ENCODE measurements at places on chromosomes 12 and 14.

DNA sequence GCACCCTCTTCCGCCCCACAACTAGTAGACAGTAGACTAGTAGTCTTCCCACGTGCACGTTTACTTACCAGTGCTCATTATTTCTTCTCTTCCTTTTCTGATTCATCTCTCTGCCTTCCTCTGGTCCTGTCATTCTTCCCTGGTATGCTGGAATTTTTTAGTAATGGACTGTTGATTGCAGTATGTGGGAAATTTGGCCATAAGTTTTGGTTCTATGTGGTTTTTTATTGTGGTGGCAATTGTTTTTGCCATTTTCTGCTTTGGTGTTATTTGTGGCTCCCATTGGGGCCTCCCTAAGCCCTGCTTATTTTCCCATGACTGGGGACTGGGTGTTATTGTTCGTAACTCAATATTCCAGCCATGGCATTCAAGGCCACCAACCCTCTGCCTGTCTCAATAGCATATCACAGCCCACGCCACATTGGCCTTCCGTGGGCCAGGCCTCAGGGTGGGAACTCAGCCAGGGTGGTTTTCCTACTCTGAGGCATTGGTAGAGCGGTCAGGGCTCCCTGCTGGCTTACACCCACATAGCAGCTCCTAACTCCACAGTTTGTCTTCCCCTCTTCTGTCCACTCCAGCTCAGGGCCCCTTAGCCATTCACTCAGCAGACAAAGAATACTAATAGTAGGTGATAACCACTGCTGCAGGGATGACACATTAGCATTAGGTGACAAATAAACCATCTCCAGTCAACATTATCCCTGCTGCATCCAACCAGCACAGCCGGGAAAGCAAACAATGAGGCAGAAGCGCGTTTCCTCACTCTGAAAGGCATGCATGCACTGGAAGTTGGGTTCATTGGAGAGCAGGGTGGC, 321.5 kb downstream of the CACNA1C start:
- no peak for DNase-seq

DNA sequence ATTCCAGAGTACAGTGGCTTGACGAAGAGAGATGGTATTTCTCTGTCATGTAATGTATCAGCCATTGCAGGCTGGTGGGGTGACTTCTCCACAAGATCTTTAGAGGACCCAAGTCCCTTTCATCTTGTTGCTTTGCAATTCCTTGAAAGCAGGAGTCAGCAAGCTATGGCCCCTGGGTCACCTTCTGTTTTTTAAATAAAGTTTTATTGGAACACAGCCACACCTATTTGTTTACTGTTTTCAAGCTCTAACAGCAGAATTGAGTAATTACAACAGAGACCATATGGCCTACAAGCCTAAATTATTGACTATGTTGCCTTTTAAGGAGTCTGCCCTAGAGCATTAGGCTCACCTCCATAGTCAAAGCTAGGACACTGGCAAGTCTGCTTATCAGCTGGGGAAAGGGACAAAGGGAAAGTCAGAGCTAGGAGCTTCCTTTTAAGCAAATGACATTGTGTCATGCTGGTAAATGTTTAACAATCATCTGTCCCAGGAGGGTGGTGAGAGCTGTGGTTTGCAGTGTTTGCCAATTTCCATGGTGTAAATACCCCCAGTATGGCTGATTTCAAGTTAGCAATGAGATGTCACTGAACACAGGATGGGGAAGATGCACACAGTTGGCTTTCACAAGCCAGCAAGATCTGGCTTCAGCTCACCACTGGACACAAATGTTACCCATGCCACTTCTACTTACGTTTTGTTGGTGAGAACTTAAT, 87.7 kb upstream of the PWP1 start:
- no peak for DNase-seq

DNA sequence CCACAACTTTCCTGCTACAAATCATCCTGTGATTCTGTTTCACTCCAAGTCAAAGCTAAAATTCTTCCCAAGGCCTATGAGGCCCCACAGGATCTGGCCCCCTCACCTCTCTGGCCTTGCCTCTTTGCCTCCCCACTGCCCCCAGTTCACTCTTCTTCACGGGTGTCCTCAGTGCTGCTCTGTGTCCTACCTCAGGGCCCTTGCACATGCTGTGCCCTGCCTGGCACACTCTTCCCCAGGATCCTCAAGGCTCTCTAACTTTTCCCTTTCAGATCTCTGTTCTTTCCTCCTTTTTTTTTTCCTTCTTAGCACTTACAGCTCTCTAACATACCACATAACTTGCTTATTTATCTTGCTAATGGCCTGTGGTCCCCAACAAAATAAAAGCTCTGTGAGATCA, 29.2 kb downstream of the RASAL1 start:
- no peak for DNase-seq

- DNase-seq: no peak
Measured at GRCh38 chr14:56881181-56881580, 70.9 kb upstream of the OTX2 start.

DNA sequence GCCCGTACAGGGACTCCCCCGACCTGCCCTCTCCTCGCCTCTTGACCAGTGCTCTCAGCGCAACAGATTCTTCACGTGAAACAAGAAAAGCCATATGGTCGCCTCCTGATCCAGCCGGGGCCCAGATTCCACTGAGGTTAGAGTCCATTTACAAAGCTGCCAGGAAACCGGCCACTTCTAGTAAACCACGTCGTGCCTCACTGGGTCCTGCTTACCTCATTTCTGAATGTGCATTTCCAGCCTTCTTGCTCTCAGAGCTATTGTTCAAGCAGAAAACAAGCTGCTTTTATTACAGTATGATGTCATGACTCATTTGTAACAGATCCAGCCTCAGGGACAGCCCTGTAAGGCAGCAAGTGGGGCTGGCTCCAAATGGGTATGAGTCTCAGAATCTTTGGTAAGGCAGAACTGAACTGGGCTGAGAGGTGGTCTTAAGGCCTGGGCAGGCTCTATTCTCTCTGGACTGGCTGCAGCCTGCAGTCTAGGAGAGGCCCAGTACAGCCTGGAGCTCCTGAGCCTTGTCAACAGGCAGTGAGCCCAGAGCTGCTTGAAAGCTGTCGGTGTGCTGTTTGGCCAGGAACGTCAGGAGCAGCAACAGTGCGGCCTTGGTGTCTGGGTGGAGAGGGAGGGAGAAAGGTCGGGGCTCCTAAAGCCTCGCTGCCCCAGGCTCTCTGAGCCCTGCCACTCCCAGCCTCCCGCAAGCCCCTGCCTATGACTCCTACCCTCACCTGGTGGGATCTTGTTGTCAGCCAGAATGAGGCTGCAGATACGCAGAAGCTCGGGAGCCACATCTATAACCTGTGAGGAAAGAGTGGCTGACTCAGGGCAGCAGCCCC, 8.3 kb downstream of the REC8 start:
- DNase-seq: no peak

DNA sequence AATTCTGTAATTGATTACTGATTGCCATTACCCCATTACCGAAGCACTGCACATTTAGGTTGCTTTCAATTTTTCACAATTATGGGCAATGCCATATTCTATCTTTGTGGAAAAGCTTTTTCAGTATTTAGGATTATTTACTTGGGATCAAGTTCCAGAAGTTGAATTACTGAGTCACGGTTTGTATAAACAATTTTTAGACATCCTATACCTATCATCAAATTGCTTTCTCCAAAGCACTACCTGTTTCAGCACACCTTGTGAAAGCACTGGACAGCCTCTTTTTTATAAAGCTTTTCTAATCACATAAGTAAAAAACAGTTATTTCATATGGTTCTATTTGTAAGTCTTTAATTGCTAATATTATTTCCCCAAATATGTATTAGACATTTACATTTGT, 221.5 kb upstream of the CAND1 start:
- DNase-seq: no peak

DNA sequence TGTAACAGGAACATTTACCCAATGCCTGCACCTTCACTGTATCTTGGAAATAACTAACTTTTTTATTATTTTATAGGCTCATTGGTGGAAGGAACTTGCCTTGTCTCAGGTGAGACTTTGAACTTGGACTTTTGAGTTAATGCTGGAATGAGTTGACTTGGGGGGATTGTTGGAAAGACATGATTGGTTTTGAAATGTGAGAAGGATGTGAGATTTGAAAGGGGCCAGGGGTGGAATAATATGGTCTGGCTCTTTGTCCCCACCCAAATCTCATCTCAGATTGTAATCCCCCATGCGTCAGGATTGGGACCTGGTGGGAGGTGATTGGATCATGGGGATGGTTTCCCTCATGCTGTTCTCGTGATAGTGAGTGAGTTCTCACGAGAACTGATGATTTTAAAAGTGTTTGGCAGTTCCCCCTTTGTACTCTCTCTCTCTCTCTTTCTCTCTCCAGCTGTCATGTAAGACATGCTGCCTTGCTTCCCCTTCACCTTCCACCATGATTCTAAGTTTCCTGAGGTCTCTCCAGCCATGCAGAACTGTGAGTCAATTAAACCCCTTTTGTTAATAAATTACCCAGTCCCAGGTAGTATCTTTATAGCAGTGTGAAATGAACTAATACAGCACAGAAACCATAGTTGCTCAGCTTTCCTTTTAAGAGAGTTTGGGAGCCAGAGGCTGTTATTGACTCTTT, 244.1 kb downstream of the BTG1 start:
- no peak for DNase-seq

- DNase-seq: no peak
Measured at GRCh38 chr14:59619061-59619460, 42.4 kb upstream of the CCDC175 start.

DNA sequence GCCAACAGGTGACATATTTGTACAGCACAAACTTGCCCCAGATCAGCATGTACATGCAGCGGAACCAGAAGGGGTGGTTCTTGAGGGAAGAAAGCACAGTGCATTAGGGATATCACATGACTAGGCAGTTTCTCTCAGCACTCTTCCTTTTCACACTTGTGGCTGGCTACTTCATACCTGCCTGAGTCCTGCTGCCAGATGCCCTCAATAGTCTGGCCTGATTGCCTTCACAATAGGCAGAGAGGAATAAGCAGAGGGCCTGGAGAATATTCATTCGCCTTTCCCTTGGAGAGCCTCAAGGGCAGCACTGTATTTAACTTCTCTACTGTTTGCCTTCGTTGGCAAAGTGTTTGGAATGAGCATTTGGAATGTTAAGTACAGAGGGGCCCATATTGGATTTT, 7.9 kb downstream of the EMG1 start:
- DNase-seq: no peak

- DNase-seq: no peak
Measured at GRCh38 chr12:6809056-6809455, 12.6 kb upstream of the GPR162 start.

- DNase-seq: no peak
Measured at GRCh38 chr12:75672200-75672599, 160.8 kb upstream of the KRR1 start.

DNA sequence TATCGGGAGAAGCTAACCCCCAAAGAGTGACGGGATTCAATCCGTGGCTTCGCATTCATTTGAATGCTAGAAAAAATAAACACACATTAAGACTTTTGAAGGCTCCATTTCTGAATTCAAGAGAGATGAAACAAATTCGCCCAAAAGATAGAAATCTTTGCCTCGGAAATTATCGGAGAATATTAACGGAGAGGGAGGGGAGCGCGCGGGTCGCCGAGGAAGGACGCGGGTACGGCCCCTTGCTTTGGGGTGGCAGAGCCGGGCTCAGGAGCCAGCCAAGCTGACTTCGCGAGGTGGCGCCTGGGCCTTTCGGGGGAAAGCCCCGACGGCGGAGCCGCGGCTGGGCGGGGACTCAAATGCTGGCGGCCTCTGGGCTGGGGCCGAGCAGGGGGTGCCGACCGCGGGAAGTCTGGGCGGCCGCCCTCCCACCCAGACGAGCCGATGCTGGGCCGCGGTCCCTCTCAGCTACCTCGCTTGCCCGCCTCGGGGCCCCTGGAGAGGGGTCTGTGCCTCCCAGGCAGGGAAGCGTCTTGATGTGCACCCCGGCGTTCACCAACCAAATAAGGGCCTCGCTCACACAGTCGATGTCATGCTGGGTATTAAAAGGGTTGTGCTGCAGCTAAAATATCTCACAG, 14.7 kb downstream of the NKX2-1 start:
- no peak for DNase-seq

- no peak for DNase-seq
Measured at GRCh38 chr12:6120796-6121473, 3.5 kb downstream of the VWF start.

GRCh38 chr14:104114421-104115130, 23.8 kb upstream of the KIF26A start:
- DNase-seq: no peak

DNA sequence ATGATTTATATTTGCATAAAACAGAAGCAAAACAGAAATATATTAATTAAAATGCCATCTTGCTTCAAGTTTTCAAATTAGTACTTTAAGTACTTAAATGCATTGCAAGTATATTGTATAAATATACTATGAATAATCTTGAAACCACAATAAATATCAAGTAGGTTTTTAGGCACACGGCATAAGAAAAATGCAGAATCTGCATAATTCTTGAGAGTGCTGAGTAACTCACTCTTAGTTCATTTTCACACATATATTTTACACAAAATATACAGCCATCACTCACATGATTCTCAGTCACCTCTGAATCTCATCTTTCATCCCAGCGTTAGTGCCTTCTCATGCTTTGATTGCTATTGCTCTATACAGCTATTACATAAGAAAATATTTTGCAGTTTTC, 51.9 kb downstream of the SLC6A15 start:
- no peak for DNase-seq

DNA sequence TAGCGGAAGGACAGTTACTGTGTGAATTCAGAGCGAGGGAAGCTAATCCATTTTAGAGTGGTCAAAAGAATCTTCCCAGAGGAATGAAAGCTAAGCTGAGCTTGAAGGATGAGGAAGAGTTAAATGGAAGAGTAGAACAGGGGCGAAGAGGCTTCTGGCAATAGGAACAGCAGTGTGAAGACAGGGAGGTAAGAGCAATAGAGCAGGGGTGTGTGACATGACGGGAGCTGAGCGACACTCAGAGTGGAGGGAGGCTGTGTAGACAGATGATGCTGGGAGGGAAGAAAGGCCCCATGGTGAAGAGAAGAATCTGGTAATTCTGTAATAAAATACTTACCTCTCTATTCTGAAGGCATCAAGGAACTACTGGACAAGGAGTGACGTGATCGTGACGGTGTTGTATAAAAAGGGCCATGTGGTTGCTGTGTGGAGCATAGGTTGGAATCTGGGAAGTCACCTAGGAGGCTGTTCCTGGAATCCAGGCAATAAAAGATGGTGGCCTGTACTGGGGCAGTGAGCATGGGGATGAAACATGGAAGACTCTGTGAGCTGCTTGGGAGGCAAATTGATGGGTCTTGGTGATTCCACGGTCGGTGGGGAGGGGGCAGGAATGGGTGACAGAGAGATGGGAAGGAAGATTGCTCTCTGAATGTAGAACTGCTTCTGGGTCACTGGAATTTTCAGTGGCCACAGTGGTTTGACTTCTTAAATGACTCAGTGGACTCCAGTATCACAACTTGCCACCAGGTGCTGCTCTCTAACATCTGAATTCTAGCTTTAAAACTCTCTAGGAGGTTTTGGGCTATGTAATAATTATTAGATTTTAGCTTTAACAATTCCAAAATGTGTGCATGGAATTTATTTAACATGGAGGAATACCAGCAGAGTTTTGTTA, 164.1 kb downstream of the ATP23 start:
- DNase-seq: no peak

- no peak for DNase-seq
Measured at GRCh38 chr12:65607401-65607841, 216.9 kb upstream of the HMGA2 start.

GRCh38 chr12:96606644-96607043, 117.3 kb downstream of the CFAP54 start:
- no peak for DNase-seq

GRCh38 chr12:64070454-64070853, 151.6 kb downstream of the KICS2 start:
- DNase-seq: no peak

Data from GM18507 (cell line).